ENCODE measurements at places on chromosomes 2 and 18.

GRCh38 chr18:77486985-77487384, 237.3 kb downstream of the GALR1 start:
- no peak for DNase-seq

- DNase-seq = no peak
These were observed 112.5 kb upstream of the CXCR4 start for GRCh38 chr2:136230464-136230863.

GRCh38 chr2:188046437-188046836, 245.2 kb upstream of the GULP1 start:
- no peak for DNase-seq

DNA sequence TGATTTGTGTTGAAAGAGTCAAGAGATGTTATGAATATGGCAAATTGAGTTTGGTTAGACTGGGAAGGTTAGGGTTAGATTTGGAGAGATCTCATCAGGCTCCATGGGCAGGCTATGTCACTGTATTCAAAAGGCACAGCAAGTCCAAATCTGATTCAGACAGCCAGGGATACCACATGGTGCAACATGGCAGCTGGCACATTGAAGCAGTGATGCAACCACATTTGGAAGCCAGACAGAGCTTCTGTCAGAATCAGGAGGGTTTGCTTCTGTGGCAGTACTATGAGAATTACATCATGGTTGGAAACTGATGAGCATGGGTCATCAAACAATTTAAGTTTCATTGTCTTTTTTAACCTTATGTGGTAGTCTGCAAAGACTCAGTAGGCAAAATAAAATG, 772.2 kb downstream of the SUCLG1 start:
- no peak for DNase-seq

DNA sequence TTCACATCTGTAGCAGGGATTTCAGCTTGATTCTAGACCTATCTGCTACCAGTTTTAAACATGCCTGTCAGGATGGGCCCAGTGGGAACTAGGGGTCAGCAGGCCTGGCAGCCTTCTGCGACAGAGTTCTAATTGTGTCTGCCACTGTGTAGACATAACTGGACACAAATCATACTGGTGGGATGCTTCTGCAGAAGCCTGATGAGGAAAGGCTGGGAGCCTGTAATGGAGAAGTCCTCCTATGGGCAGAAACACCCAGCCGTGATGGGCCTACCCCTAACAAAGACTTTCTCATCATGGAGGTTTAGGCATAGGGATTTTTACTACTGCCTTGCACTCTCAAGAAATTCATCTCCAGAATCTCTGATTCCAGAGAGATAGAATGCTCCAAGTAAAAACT, 166.9 kb downstream of the PDE11A start:
- DNase-seq = no peak

- DNase-seq = no peak
These were observed 1875.2 kb upstream of the PIK3C3 start for GRCh38 chr18:40079786-40080185.

GRCh38 chr2:124193706-124194105, 168.6 kb downstream of the CNTNAP5 start:
- DNase-seq = no peak

DNA sequence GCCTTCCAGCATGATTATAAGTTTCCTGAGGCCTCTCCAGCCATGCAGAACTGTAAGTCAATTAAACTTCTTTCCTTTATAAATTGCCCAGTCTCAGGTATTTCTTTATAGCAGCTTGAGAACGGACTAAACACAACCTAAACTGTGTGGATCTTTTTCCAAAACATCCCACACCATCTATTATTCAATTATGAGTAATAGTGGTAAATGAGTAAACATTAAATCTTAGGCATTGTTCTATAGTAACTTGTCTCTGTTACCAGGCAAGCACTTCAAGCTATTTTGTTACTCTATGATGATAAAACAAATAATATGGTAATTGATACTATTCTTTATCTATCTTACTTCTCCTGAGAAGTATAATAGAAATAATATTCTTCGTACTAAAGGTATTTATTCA, 536.9 kb upstream of the CHAC2 start:
- DNase-seq = no peak

DNA sequence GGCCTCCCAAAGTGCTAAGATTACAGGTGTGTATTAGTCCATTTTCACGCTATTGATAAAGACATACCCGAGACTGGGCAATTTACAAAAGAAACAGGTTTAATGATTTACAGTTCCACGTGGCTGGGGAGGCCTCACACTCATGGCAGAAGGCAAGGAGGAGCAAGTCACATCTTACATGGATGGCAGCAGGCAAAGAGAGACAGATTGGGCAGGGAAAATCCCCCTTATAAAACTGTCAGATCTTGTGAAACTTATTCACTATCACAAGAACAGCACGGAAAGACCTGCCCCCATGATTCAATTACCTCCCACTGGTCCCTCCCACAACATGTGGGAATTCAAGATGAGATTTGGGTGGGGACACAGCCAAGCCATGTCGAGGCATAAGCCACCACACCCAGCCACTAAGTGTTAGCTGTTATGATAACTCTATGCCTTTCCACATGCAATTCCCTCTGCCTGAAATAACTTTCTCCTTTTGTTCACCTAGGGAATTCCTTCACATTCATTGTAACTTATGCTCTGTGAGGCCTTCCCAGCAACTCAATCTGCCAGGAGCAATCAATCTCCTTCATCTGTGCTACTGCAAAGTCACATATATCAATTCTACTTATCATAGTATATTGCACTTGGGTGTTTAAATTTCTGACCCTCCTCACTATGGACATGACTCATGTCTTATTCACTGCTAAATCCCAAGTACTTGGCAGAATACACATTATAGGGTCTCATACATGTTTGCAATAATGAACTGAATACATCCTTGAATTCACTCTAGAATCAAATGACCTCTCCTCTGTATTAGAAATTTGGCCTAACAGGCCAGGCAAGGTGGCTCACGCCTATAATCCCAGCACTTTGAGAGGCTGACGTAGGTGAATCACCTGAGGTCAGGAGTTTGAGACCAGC, 7.4 kb downstream of the MCEE start:
- DNase-seq = no peak

DNA sequence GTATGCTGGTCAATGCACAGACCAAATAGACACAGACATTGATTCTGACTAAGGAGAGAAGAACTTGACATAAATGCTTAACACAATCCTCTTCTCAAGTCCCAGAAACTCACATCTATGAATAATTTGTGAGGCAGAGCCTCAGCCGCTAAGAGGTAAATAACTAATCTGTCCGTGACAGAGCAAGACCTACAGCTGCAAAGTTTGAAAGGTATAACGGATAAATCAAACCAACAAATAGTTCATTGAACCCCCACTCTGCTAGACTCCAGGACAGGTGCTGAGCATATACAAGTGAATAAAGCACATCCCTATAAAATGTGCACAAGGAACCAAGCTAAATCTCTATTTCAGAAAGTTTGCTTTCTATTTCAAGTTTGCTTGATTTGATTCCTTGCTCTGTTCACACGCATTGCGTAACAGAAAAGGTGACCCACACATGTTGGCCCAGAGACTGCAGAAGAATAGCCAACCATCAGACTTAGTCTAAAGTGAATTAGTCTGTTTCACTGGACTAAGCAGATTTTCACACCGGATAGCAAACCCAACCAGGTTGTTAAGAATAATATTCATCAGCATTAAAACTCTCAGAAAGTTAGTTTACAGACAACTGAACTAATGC, 51.7 kb downstream of the NCKAP5 start:
- no peak for DNase-seq

GRCh38 chr18:6088432-6088831, 193.1 kb upstream of the TMEM200C start:
- no peak for DNase-seq

DNA sequence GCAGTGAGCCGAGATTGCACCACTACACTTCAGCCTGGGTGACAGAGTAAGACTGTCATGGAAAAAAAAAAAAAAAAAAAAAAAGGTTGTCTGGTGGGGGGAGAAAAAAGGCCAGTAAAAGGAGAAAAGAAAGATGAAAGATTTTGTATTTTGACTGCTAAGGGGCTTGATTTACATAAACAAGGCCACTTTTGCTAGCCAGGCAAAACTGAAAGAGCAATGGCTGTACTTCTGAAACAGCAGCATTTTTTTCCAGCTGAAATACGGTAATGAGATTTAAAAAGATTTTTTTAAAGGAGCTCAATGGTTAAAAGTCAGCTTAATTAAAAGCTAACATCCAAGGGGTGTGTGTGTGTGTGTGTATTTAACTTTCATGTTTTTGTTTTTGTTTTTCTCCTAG, 11.3 kb upstream of the OXER1 start:
- no peak for DNase-seq

DNA sequence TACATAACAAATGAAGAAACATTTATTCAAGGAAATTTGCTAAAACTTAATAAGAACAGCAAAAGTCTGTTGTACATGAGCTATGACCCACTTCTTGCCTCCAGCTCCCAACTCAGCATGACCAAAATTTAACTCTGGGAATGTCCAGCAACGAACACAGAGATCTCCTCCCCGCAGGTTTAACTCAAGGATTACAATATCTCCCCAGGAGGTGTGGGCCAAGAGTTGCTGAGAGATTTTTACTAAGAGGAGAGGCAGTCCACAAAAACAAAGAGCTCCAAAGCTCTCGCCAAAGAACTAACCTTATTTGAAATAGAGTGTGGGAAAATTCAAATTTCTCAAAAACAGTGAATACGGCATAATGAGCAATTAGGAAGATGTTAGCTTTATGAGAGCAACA, 318.5 kb downstream of the GRB14 start:
- DNase-seq = no peak

DNA sequence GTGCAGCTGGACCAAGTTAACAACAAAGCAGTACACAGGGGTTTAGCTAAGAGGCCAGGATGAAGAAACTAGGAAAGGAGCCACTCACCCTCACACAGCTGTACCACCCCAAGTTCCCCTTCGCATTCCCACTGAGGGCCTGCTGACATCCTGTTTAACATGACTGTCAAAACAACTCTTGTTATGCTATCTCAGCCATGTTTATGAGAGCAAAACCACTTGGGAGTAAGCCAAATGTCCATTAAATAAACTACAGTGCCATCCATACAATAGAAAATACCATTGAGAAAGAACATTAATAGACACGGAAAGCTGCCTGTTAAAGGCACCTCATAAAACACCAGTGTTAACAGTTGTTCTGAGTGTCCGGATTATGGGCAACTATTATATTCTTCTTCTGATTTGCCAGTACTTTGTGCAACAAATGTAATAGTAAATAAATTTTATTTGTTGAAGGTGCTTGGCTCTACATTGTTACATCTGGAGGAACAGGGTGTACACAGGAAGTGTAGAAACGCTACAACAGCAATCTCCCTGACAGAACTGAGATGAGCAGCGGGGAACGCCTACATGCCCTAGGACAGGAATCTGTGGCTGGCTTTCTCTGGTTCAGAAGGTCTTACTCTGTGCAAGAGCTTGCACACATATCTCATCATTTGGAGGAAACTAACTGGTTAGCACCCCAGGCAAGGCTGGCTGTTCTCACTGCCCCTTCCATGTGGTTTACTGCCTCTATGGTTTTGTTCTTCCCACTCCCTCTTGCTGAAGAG, 85.6 kb downstream of the EHD3 start:
- no peak for DNase-seq

DNA sequence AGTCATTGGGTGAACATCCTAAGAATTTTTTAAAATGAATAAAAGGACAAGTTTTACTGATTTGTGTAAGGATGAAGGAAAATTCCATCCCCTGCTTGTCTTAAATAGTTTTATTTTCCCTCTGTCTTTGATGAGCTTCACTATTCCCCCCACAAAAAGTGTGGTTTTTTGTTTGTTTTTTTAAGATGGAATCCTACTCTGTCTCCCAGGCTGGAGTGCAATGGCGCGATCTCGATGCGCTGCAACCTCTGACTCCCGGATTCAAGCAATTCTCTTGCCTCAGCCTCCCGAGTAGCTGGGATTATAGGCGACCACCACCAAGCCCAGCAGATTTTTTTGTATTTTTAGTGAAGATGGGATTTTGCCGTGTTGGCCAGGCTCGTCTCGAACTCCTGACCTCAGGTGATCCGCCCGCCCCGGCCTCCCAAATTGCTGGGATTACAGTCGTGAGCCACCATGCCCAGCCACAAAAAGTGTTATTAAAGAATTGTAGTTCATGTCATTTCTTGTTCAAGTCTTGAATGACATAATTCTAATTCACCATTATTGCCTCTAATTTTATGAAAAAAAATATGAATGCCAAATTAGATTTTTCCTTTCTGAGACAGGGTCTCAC, 91.7 kb downstream of the AGPS start:
- DNase-seq = no peak

DNA sequence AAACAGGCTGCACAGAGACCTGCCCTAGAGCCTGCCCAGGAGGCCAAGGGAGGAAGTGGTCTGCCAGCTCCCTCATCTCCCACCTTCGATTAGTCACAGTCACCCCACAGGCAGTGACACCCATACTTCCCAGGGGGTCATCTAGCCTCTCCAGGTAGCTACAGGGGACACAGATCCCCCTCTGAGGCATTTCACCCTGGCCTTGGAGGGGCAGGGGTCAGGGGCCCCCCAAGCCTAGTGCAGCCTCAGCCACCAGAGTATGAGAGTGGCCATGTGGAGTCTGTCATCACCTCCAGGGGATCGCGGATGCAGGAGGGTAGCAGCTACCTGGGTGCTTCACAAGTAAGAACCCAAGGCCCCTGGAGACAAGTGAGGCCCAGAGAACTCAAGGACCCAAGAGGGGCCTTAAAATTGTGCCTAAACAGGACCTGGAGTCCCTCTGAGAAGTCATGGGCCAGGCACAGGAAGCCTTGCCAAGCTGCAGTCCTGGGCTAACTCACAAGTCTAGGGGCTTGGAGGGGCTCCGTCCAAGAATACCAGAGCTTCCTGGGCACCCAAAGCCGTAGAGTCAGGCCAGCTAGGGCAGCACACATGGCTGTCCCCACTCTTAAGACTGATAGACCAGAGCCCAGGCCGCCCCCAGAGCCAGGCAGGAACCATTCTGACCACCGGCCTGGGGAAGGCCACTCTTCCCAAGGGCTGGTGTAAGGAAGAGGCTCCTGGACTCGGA, 354.3 kb upstream of the ID2 start:
- no peak for DNase-seq

DNA sequence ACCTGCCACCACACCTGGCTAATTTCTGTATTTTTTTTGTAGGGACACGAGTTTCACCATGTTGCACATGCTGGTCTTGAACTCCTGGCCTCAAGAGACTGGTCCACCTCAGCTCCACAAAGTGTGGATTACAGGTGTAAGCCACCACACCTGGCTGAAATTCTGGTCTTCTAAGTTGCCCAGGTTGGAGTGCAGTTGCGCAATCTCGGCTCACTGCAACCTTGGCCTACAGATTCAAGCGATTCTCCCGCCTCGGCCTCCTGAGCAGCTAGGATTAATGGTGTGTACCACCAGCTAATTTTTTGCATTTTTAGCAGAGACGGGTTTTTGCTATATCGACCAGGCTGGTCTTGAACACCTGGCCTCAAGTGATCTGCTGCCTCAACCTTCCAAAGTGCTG, 5.6 kb downstream of the POLR2D start:
- DNase-seq = no peak

DNA sequence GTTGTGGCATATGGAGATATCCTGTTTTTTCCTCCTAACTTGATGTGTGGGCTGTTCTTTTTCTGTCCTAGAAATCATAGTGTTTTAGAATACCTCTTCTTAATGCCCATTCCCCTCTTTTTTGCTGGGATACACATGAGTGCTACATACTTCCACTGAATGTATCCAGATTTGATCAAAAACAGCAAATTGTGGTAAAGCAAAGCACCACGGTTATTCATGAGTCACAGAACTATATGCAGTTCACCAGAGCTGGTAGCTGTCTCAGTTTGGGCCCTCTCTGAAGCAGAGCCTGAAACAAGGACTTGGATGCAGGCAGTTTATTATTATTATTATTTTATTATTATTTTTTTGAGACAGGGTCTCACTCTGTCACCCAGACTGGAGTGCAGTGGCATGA, 69.9 kb upstream of the CTLA4 start:
- DNase-seq = no peak

Data from hypothalamus (tissue), 51 donors.